CD14-positive monocyte (primary cell): ENCODE measurements at places on chromosomes 1 and 21.

DNA sequence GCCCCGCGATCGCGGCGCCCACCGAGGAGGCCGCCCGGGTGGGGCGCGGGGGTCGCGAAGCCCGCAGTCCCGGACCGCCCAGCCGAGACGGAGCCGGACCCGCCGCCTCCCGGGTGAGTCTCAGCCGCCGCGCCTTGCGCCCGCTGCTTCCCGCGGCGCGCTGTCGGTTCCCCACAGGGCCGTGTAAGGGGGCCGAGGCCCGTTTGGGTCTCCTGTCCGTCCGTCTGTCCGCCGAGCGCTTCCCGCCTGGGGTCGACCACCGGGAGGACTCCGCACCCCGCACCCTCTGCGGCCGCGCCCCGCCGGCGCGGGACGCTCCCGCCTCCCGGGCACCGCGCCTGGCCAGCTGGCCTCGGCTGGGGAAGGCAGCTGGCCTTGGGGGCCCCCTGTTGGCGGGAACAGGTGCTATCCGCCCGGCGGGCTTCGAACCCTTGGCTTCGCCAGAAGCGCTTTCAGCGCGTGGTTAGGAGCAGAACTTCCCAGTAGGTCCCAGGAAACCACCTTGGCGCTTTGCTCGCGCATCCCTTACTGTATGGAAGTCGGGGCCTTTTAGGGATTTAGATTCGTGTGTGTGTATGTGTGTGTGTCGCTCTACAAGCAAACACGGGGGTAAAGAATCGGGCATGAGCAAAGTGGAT is 414 bp downstream of the TMEM51 start:
- peak; percentile 57 for DNase-seq

GRCh38 chr1:23441446-23442148 is 17.0 kb upstream of the TCEA3 start:
- no peak for DNase-seq

DNA sequence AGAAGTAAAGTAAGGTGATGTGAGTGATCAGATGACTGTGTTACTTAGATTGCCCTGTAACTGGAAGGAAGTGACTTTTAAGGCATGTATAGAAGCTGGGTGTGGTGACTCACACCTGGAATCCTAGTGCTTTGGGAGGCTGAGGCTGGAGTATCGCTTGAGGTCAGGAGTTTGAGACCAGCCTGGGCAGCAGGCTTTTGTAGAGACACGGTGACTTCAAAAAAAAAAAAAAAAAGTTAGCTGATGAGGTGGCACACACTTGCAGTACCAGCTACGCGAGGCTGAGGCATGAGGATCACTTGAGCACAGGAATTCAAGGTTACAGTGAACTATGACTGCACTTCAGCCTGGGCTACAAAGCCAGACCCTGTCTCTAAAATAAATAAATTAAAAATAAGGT is 2.3 kb upstream of the USP16 start:
- DNase-seq: no peak

DNA sequence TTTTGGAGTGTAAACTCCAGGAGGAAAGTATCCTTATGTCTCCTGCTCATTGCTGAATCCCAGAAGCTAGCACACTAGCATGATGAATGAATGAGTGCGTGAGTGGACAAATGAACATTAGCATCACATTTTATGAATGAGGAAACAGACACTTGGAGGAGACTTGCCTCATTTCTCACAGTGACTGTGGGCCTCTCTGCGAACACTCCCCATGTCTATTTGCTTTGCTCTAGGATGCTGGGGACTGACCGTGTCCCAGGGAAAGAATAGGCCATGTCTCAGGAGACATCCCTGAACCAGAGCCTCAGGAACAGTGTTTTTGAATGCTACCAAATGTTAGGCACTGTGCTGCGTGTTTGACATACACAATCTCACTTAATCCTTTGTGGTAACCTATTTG is 140.9 kb downstream of the OMA1 start:
- no peak for DNase-seq

DNA sequence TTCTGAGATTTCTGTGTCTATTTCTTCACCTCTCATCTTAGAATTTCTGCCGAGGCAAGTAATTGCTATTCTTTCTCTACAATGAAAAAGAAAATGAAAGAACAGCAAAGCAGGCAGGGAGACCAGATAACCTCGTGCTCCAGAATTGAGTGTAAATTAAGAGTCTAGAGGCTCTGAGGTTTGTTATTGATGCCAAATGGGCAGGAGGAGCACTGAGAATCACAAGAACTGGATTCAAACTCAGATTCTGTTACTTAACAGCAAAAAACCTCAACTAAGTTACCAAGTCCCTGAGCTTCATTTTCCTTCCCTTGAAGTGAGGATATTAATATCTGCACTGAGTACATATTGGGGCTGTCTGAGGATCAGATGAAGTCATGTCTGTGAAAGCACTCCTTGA is 5.5 kb upstream of the DDR2 start:
- no peak for DNase-seq

DNA sequence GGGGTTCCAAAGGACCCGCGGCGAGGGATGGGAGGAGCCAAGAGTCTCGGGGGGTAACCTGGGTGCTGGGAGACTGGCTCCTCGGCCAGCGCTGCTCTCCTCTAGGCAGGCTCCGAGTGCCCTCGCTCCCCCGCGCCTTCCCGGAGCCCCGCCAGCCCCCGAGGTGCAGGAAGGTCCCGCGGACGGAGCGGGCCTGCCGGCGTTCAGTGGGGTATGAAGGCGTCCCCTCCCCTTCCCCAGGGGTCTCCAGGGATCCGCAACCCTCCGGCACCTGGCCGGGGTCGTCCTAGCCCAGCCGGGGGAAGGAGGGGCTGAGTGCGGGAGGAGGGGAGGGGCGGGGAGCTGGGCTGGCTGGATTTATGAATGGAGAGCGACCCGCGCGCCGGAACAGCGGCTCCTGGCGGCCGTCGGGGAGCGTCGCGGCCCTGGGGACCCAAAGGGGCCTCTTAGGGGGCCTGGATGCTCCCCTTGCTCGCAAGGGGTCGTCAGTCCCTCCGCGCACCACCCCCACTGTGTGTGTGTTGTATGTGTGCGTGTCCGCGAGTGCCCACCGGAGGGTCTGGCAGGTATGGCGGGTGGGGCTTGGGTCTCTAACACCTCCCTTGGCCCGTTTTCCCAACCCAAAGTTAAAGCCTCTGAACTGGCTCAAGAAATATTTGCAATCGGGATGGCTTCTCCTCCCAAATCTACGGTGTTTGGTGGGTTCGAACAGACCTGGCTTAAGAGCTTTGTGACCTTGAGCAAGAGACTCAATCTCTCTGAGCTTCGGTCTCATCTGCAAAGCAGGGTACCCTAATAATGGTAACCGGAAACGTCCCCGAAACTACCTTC is 642 bp downstream of the HCRTR1 start:
- DNase-seq: peak; percentile 52

- no peak for DNase-seq
Observed at GRCh38 chr1:54643736-54644135, 2.1 kb downstream of the MROH7 start.

GRCh38 chr1:164733070-164733469 is 174.1 kb downstream of the PBX1 start:
- no peak for DNase-seq

GRCh38 chr1:62103846-62104245 is 90.8 kb upstream of the L1TD1 start:
- DNase-seq: no peak

DNA sequence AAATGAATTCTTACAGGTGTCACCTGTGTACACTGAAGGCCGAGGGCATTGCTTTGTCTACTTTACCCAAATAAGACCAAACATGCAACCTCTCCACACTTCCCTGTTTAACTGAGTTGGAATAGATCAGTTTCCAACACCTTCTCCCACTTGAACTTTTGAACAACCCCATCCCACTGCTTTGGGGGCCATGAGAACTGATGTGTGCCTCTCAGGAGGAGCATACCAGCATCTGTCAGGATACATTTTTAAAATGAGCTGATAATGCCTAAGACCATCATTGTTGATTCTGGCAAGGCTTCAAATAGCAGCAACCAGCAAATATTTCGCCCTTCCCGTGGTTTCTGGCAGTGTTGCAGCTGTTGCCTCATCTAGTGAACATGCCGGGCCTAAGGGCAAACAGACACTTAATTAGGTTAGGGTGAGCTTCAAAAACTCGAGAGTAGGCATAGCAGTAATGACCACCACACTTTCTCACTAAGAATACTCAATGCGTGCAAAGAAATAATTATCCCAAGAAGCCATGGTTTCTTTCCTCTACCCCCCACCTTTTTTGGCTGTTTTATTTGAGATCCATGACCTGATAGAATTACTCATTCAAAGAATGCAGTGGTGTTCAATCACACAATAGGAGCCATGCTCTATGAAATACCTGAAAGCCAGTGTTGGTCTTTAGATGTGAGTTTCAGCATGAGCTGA is 63.7 kb downstream of the MAP10 start:
- DNase-seq: no peak

GRCh38 chr1:78673120-78673519 is 23.5 kb downstream of the IFI44 start:
- no peak for DNase-seq

GRCh38 chr1:232589812-232590743 is 39.9 kb downstream of the SIPA1L2 start:
- DNase-seq: peak; percentile 73

GRCh38 chr1:246332078-246332477 is 175.0 kb downstream of the SMYD3 start:
- no peak for DNase-seq

DNA sequence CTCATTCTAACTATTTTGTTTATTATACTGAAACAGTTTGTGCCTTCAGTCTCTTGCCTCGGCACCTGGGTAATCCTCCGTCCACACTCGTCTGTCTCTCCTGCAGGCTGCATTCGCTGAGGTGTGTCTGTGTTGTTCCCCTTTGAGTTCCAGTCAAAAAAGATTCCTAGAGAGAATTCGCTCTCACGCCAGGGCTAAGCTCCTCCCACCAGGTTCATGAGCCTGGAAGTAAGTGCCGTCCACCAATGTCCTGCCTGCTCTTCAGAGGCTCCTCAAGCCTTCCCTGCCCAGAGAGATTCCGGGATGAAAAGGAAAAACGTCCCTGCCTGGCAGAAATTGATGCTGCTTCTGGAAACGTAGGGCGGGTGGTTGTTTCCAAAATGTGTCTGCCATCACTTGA is 12.9 kb downstream of the KIAA2013 start:
- no peak for DNase-seq

DNA sequence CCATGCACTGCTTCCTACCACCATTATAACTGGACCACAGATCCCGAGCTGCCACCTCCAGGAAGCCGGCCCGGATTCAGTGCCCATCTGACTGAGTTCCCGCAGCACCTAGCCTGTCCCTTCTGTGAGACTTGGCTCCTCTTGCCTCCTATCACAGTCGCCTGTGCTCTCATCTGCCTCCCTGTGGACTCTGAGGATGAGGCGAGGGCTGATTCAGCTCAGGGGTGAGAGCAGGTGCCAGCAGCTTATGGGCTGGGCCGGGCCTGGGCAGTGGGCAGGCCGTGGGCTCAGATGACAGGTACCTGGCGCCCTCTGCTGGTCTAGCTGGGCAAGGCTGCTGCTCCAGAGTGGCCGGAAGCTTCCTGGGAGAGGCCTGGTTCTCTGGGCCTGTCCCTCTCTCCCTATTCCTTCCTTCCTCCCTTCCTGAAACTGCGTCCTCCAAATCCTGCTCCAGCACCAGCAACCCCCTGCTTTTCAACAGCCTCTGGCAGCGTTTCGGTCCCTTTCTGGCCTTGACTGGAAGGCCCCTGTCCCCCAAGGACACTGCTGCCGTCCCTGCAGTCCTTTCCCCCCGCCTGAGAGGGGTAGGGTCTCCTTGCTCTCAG is 17.3 kb upstream of the PCSK9 start:
- peak; percentile 65 for DNase-seq

DNA sequence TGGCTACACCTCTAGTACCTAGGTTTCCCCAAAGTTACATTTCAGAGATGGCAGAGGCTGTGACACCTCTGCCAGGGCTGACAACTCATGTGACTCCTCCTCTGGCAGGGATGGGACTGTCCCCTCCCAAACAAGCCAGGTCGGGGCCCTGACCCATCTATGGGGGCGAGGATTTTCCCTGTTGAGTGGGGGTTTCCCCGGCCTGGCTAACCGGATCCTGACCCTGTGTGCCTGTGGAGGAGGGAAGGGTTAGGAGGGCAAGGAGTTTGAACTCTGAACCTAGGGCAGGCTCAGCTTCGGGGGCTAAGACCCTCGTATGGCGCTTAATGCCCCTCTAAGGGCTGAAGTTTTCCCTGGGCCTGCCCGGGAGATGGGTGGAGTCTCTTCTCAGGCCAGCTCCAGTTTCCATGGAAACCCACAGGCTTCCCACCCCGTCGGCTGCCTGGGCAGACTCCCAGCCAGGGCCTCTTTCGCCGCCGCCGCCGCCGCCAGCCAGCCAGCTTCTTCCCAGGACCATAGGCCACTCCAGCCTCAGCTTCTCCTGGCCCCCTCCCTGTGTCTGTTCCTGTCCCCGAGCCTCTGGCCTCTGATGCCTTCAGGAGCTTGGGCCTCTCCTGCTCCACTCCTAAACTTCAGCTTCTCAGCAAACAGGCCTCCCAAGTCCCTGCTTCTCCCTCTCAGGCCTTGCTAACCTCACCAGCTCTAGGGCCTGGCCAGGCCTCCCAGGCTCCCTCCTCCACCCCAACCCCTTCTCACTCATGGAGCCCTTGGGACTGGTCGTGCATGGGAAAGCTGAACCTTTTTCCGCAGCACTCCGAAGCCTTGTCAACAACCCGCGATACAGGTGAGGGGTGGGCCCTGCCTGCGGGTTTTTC is at the start of gene BTBD19:
TSS of gene BTBD19 (plus strand) at position 461 of the 875 bp plus-strand sequence. CDS start at position 759, 298 bp downstream.
- no peak for DNase-seq

- no peak for DNase-seq
Observed at GRCh38 chr1:202642619-202643291, 67.5 kb downstream of the SYT2 start.

DNA sequence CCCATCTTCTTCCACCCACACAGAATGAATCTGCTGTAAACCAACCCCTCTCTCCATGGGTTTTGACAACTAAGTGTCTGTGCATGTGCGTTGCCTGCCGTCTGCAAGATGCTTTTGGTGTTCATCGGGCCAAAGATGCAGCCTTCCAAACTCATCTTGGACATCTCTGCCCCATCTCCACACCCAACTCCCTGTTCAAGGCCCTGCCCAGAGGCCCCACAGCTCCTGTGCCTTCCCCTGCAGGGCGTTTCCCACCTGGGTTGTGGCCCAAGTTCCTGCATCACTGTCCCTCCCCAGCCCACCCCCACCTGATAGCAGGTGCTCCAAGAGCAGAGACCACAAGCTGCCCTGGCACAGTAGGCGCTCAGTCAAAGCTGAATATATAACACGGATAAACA is 103.2 kb downstream of the BCAR3 start:
- no peak for DNase-seq

GRCh38 chr1:168719306-168720111 is 9.5 kb downstream of the DPT start:
- DNase-seq: no peak

DNA sequence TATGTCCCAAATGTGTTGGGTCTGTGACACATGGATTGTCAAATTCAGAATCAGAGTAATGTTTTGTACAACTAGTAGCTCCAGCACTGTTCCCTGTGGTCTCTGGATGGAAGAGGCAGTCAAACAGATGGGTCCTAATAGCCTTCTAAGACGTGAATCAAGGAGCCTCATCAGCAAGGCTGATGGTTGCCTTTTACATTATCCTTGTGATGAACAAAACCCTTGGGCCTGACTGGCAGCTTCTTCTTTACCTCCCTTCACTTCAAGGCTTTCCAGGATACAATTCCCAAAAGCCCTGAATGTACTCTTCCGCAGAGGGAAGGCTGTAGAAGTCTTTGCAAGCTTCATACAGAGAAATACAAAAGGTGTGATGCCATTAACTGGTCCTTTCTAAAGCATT is 633.3 kb downstream of the USP25 start:
- no peak for DNase-seq
